ENCODE measurements at places on chromosomes 6 and 20.

DNA sequence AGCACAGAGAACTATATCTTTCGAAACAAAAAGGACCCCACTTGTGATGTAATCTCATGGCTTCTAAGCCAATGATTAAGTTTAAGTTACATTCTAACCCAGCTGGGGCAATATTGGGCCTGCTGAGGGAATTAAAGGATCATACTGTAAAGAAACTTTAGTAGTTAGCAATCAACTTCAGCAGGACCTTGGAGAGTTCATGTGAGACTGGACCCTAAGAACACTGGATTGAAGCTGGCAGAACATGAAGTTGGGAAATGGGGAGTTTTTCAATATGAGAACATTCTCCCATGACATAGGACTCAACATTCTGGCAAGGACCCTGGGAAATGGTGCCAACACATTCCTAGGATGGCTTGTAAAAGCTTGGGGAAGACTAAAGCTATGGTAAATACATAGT, 516.2 kb downstream of the PKHD1 start:
- no peak for DNase-seq

GRCh38 chr6:6713657-6714056, 125.1 kb downstream of the LY86 start:
- no peak for DNase-seq

DNA sequence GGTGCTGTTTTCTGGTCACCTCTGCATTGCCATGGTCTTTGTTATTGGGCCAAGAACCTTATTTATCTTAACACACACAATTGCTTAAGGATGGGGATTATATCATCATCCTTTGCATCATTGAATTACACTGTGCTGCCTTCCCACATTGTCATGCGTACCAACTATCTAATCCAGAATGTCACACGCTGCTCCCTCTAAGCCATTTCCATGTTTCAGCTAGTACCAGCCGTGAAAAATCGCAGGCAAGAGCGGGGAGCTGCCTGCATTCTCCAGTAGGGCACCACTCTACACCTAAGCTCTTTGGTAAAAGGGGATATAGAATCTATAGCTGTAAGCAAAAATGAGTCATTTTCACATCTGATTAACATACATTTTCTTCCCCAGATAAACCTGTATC, 277.0 kb downstream of the PRL start:
- no peak for DNase-seq

- DNase-seq: no peak
Measured at GRCh38 chr20:58700823-58701222, 8.2 kb downstream of the NPEPL1 start.

DNA sequence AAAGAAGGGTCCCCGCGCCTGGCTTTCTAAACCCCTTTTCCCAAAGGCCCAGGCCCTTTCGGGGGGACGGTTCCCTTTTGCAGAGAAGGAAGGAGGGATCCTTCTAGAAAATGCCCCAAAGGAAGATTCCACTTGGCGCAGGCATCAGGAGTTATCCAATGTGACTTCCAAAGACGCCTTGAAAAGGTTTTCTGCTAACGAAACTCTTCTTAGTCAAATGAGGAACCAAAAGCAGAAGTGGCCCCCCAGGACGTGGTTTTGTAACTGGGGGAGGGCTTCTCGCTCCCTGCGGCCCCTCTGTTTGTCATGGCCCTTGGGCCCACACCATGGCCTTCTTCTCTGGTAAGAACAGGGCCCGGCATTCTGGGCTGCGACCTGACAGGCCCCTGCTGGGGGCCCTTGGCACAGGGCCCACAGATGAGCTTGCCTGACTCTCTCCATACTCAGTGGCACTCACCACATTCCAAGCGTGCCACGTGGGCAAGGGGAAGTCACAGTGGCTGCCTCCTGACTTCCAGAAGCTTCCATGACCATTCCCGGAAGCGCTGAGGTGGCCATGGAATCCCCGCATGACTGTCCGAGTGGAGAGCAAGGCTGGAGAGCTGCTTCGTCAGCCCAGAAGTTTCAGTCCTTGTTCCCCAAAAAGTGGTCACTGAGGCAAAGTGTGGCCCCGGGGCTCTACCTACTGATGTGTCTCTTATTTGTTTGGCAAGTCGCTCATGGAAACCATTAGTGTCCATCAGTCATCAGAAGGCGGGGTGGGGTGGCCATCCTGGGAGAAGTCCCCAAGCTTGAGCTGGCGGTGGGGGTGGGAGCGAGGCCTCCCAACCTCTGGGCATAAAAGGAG, 834 bp upstream of the CTSZ start:
- DNase-seq: no peak

DNA sequence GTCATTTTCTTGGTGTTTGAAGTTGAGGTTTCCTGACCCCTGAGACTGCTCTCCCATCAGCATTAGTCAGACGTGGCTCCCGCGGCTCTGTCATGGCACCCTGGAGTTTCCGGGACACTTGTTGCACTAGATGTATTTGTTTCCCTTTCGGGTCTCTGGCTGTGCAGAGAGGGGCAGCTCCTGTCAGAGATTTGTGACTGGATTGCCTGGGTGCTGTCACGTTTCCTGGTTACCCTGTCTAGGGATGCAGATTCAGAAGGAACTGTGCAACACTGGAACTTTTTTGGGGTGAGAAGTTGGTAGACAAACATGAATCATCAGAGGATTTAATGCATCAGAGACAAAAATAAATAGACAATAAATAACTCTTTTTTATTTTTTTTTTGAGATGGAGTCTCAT, 431.8 kb upstream of the MAN1A1 start:
- no peak for DNase-seq

GRCh38 chr20:32386091-32386490, 28.0 kb downstream of the ASXL1 start:
- DNase-seq: no peak

- peak; percentile 36 for DNase-seq
Measured at GRCh38 chr20:17505636-17506517, 25.3 kb downstream of the BFSP1 start.

Data from adipocyte (in vitro differentiated cells).